MV-4-11 (cell line): ENCODE measurements at places on chromosomes 16 and 17.

- no peak for DNase-seq
These were observed 32.8 kb upstream of the ETV4 start for GRCh38 chr17:43578699-43579565.

- no peak for DNase-seq
These were observed 7.2 kb downstream of the DLX3 start for GRCh38 chr17:49987681-49988441.

- DNase-seq: peak; percentile 84
These were observed 12.3 kb downstream of the PSMD12 start for GRCh38 chr17:67353929-67354574.

DNA sequence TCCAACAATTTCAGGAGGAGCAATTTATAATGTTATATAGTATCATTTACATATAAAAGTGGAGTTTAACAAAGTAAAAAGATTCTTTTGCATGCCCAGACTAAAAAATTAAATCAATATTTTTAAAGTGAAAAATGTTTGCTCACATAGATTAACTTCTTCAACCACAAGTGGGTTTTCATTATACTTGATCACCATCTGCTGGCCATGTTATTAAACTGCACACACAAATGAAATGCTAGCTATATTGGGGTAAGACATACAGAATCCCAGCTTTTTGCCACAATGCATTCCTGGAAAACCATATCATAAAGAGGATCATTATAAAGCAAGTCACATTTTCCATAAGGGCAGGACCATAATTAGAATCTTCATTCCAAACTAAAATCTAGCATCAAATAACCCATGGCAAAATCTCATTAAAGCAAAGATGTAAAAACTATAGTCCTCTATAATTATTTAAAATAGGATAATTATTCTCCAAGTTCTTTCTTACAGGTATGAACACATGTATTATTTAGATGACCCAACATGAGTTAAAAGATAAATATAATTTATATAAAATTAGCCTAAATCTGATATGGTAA lies 26.3 kb downstream of the CEP112 start:
- DNase-seq: no peak

- peak; percentile 11 for DNase-seq
These were observed 703.7 kb upstream of the SOX9 start for GRCh38 chr17:71417142-71417541.

DNA sequence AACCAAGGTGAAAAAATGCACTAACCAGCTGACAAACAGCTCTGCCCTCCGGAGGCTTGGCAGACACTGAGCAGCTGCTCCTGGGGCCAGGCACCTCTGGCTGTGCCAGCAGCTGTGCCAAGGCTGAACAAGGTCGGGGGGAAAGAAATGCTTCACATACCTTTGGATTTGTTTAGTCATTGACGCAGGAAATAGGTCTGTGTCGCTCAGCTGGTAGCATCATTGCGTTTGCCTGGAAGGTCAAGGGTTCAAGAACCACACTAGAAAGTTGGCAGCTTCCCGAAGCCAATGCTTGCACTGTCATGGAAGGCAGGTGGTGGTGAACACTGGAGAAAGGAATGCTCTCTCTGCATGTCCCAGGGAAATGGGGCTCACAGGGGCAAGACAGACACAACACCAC lies 63.5 kb downstream of the PCTP start:
- no peak for DNase-seq

- no peak for DNase-seq
These were observed 670 bp downstream of the TNFSF12 start for GRCh38 chr17:7549401-7550055.

GRCh38 chr17:77824102-77824779 lies 134.3 kb upstream of the TNRC6C start:
- no peak for DNase-seq

DNA sequence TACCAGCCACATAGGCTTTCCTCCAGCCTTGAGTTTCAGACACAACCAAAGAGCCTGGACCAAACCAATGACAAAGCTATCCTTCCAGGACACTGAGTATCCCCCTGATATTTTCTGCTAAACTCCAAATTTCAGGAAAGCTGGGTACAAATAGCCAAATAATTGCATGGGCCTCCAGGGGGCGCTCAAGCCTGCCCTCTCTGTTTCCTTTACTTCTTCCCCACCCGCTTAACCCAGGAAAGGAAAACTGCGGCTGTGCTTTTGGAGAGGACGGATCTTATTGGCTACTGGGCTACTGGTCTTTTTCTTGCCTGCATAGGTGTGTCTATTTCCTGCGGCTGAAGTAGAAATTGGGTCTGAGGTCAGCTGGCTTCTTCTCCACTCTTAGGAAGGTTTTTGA lies 30.1 kb downstream of the GNGT2 start:
- peak; percentile 34 for DNase-seq

GRCh38 chr17:4548061-4548461 lies 7.1 kb downstream of the MYBBP1A start:
- no peak for DNase-seq

DNA sequence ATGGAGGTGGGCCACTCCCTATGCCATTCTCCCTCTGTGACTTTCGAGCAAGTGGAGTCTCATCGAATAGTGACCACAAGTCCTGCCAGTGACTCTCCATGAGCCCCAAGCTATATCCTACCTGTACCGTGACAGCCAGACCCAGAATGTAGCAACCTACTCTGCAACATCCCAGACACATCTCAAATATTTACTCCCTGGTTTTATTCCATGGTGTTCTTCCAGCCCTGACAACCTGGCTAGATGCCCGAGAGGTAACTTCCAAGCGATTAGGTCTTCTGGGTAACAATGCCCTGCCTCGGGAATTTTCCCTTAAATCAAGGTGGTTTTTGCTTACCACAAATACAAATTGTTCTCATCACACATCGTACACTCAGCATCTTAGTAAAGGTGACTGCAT lies 211.7 kb downstream of the ZFHX3 start:
- no peak for DNase-seq

GRCh38 chr17:66272811-66273585 lies 29.4 kb upstream of the PRKCA start:
- DNase-seq: no peak

- DNase-seq: no peak
These were observed 7.0 kb downstream of the TRPV2 start for GRCh38 chr17:16422416-16422815.

DNA sequence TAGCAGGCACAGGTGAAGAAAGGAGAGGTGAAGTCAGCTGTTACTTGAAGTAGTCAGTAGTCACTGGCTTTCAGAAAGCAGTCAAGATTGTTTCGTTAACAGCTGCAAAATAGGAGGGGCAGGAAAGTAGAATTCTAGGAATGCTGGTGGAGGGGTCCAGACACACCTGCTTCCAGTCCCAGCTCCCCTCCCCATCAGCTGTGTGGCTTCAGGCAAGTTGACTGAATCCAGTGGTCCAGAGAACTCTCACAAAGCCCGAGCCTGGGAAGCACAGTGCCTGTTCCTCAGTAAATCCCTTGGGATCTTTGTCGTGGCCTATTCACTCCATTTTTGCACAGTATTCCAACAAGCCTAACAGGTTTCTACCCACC lies 4.6 kb upstream of the SOCS1 start:
- DNase-seq: no peak

- DNase-seq: no peak
These were observed 888 bp downstream of the CDH1 start for GRCh38 chr16:68737730-68738629.

GRCh38 chr17:35645923-35646322 lies 58.8 kb downstream of the AP2B1 start:
- no peak for DNase-seq

GRCh38 chr16:71707199-71707598 lies 17.3 kb downstream of the PHLPP2 start:
- DNase-seq: no peak

GRCh38 chr17:5344914-5345313 lies 62.8 kb downstream of the RABEP1 start:
- no peak for DNase-seq

DNA sequence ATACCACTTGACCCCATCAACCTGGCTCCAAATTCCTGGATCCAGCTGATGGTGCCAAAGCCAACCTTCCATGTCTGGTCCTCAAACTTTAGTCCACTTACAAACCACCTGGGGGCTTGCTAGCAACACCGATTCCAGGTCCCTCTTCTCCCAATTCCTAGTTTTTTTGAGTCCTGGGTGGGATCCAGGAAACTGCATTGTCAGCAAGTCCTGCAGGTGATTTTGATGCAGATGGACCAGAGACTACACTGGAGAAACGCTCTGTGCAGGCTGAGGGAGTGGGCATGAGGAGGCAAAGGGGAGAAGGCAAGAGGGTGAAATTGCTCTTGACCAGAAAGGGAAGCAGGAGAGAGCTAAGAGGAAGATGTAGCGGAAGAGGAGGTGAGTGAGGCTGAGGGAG lies 21.0 kb upstream of the NOS2 start:
- DNase-seq: no peak

- peak; percentile 67 for DNase-seq
These were observed 4.6 kb downstream of the ZSCAN10 start for GRCh38 chr16:3094289-3095027.

DNA sequence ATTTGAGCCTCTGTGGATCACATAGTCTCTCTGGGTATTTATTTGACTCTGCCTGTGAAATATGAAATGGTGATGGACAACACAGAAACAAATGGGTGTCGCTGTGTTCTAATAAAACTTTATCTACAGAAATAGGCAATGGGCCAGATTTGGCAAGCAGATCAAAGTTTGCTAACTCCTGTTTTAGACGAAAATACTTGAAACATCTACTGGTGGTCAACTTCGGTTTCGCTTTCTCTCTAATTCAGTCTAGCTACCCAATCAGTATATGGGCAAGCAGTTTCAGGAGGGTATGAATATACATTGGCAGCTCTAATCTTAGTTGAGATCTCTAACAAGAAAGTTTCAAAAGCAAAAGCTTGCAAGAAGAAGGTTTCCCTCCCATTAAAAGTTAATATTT lies 60.1 kb upstream of the DYNLRB2 start:
- no peak for DNase-seq

GRCh38 chr17:35390663-35391062 lies 17.2 kb upstream of the SLFN11 start:
- peak; percentile 78 for DNase-seq

- DNase-seq: no peak
These were observed 1.4 kb upstream of the SLC22A31 start for GRCh38 chr16:89201439-89202377.

GRCh38 chr17:61786088-61786487 lies 77.2 kb downstream of the BRIP1 start:
- DNase-seq: peak; percentile 6

DNA sequence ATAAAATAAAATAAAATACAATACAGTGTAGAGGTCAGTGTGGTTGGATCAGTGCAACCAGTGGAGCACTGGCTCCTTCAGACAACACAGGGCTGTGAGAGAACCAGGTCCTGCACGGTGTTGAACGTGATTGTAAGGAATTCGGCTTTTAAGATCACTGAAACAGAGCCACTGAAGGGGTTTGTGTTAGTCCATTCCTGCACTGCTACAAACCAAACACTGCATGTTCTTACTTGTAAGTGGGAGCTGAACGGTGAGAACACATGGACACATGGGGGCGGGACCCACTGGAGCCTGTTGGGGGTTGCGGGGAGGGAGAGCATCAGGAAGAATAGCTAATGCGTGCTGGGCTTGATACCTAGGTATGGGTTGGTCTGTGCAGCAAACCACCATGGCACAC lies 193.2 kb upstream of the AXIN2 start:
- DNase-seq: no peak

- DNase-seq: no peak
These were observed 407.7 kb upstream of the EEF2KMT start for GRCh38 chr16:5505091-5505887.

- no peak for DNase-seq
These were observed 4.6 kb upstream of the ITGAE start for GRCh38 chr17:3805581-3805980.

DNA sequence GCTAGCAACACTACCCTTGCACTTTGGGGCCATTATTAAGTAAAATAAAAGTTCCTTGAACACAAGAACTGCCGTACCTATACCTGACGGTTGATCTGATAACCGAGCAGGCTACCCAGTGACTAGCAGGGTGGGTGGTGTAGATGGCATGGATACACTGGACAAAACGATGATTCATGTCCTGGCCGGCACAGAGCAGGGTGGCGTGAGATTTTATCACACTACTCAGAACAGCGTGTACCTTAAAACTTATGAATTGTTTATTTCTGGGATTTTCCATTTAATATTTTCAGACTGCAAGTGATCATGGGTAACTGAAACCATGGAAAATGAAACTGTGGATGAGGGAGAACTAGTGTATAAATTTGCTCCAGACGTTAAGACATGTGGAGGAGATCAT lies 41.0 kb upstream of the MSI2 start:
- no peak for DNase-seq

- no peak for DNase-seq
These were observed 117.0 kb downstream of the RGS9 start for GRCh38 chr17:65254166-65254565.

DNA sequence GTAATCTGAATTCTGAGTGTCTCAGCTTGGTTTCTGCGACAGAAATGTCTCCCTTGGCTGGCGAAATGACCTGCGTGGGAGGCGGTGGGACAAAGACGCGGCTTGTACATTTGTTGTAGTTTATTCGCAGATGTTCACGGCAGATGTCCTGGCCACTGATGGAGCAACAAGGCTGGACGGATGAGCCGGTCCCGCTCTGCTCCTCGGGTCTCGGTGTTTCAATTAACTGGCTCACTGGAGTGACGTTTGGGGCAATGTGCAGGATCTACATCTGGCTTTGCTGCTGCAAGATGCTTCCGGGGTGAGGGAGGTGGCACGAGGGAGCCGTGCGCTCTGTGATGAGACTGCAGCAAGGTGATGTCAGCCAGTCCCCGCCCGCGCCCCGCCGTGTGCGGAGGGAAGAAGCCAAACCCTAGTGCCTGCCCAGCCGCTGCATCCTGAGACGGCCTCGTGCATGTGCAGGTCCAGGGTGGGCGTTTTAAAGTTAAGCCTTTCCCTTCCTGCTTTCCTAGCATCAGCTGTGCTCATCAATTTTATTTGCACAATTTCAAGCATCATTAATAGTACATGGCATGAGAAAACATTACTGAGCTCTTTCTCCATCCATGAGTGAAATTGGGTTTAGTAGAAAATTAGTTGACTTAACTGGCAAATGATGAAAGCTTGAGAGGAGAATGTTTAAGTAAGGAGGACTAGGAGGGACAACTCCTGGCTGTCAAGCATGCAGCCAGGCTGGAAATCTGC lies 44.4 kb downstream of the MGAT5B start:
- no peak for DNase-seq

GRCh38 chr16:68605746-68606145 lies 39.4 kb upstream of the CDH3 start:
- DNase-seq: no peak

GRCh38 chr17:61361084-61361483 lies 38.6 kb upstream of the TBX2 start:
- peak; percentile 15 for DNase-seq

DNA sequence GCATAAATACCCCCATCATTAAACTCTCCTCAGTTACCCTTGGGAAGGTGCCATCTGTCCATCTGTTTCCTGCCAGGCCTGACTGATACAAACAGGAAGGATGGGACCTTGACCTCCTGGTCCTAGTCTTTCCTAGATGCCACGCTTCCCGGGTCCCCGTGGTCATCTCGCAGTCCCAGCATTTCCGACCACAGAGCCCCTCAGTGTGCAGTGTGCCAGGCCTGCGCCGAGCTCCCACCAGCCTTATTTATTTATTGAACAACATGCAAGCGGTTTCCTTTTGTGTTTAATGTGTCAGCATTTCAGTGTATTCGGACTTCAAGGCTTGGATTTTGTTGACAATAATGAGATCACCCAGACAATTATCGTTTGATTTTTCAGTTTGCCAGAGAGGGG lies 45.6 kb upstream of the NKD1 start:
- DNase-seq: no peak
